ENCODE measurements at places on chromosomes 6 and 20.

DNA sequence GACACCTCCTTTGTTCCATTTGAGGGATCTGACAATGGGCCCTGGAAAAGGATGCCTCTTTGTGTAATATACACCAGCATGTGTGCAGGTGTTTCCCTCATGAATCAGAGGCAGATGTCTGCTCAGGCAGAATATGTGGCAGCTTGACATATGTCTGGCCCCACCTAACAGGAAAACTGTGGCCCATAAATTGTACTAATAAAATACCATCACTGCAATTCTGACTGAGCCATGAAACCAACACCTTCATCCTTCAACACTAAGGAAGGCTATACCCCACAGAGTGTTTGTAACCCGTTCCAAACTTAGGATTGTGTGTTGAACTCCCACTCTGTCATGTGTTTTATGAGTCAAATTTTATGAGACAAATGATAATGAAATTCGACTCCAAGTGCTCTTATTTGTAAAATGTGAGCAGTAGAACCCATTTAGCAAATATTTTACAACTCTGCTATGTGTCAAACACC is 22.7 kb downstream of the LAMA4 start:
- DNase-seq, result peak; percentile 23

GRCh38 chr6:12096342-12096741 is 84.2 kb downstream of the HIVEP1 start:
- no peak for DNase-seq

GRCh38 chr20:11103866-11104265 is 430.1 kb upstream of the JAG1 start:
- no peak for DNase-seq

GRCh38 chr20:34179637-34180360 is 61.4 kb upstream of the ASIP start:
- DNase-seq, result no peak

DNA sequence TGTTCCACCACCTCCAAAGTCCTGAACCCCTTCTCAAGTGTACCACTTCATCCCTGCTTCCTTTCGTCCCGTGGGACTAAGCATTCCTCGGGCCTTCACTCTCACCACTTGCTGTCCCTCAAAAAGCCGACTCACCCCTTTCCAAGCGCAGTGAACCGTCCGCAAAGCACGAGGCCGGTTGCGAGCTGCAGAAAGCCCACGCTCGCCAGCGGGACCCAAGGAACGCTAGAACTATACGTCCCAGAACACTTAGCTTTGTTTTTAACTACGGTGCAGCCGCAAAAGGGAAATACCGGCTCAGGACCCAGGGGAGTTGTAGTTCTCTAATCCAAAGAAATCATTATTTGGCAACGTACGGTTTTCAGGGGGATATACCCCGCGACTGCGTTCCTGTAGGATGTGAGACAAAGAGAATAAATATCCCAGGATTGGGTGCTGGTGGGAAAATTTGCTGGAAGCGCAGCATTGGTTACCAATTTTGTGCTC is 416 bp upstream of the POLR1H start:
- DNase-seq, result peak; percentile 61

DNA sequence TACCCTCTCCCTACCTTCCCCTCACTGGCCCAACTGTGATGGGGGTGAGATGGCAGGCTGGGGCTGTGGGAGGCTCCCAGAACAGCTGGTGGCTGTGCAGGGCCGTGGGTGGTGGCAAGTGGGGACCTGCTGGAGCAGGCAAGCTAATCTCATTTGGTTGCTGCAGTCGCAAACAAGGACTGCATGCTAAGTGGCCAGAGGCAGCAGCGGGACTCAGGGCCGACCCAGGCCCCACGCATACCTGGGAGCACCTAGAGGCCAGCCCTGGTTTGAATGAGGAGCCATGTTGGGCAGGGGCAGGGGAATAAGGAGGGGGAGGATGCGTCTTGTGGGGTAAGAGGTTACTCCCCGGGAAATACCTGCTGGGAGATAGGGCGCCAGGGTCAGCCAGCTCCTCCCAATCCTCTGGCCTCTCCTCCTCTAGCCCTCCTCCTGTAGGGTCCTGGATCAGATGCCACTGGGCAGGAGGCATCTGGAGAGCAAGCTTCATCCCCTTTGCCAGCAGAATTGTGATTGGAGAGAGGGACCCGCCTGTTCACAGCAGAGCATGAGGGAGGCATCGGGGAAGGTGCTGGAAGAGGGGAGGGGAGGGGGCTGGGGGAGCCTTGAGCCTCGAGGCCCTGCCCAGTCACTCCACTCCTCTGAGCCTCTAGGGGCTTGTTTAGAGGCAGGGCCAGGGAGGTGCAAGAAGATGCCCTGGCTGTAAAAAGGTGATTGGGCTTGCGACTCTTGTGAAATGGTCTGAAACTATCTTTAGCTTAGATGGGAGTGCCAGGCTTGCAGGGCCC is 24.3 kb upstream of the CDH22 start:
- DNase-seq, result peak; percentile 97

DNA sequence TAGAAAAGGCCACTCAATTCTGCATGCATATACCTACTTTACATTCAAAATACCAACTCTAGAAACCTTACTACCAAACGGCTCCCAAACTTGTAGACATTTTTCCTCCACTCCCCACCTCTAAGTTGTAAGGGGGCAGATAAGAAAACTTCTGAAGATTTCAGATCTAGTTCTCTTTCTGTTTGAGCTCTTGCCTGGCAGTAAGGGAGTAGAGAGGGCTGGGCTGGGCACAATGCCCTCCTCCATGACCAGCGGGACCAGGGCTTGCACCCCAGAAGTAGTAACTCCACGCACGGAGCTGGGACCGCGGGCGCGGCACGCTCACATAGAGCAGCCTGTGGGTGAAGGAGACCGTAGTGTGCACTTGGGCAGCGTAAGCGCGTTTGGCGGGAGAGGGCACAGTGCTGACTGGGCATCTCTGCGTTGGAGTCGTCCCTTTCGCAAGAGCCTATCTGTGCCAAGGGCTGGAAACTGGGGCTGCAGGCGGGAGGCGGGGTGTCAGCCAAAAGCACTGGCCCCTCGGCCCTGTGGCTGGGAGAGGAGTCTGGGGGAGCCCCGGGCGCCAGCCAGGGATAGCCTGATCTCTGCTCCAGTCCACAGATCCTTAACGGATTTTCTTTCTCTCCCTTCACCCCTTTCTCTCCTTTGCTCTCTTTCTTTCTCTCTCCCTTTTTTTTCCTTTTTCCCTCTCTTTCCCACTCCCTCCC is 32.4 kb downstream of the PHACTR1 start:
- peak; percentile 66 for DNase-seq

- DNase-seq, result no peak
Measured at GRCh38 chr6:75882734-75883133, 133.7 kb downstream of the MYO6 start.

DNA sequence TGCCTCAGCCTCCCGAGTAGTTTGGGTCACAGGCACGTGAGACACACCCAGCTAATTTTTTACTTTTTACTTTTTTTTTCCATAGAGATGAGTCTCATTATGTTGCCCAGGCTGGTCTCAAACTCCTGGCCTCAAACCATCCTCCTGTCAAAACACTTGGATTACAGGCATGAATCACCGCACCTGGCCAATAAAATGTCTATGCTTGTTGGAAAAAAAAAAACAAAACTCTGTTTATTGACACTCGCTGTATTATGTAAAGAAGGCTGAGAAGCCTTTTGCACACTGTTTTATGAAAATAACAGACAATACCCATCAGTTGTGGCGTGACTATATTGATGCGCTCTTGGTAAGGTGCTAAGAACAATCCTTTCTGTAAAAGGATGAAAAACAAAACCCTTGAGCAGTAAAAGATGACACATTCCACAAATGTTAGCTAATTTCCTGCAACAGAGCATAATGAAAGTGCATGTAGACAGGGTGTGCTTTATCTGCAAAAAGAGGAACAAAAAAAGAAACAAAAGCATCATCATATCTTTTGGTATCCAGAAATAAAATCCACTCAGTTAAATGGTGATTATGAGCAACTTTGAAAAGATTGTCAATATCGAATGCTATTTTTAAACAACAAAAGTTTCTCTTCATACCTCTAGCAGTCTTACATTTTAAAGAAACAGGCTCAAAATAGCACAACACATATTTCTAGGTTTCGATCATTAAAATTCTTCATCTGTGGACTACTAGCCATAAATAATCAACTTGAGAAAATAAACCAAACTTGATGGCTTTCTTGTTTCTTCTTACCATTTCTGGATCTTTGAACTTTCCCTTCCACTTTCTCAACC is 108.3 kb upstream of the PHACTR1 start:
- no peak for DNase-seq

DNA sequence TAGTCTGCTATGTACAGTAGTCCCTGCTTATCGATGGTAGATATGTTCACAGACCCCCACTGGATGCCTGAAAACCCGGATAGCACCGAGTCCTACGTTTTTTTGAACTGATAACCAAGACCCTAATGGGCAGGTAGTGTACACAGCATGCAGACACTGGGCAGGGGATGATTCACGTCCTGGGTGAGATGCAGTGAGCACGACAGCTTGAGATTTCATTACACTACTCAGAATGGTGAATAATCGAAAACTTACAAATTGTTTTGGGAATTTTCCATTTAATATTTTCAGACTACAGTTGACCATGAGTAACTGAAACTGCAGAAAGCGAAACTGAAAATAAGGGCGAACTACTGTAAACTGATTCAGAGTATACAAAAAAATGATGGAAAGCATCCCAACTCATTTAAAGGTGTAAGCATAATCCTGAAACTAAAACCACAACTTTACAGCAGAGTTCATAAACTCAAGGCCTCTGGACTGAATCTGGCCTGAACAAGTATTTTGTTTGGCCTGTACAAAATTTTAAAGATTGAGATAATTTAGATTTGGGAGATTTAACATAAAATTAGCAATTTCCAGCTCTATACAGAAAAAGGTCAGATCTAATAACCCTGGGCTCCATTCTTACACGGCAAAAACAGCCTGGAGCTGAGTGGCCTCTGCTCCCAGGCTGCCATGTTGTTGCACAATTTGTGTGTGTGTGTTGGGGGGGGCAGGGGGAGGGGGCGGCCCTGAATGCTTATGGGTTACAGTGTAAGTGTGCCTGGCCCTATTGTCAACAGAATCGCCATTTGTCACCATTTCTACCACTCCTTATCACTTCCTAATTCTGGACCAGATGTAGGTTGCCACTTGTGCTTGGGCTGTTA is 34.9 kb downstream of the RNF24 start:
- DNase-seq, result no peak

DNA sequence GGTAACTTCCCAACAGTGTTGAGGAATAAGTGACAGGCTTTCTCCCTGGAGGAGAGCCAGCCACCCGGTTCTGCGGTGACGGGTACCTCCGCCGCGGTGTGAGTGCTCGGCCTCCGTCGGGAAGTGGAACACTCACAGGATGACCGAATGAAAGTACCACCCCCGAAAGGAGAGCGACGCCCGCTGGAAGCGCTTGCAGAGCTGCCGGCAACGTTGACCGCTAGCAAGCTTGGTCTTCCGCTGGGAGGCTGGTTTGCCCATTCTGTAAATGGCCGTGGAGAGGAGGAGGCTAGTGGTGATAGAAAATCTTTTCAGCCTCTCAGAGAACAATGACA is 614 bp upstream of the TMEM242 start:
- DNase-seq, result no peak

- DNase-seq, result peak; percentile 77
Measured at GRCh38 chr6:72411872-72412708, 209.8 kb upstream of the KCNQ5 start.

DNA sequence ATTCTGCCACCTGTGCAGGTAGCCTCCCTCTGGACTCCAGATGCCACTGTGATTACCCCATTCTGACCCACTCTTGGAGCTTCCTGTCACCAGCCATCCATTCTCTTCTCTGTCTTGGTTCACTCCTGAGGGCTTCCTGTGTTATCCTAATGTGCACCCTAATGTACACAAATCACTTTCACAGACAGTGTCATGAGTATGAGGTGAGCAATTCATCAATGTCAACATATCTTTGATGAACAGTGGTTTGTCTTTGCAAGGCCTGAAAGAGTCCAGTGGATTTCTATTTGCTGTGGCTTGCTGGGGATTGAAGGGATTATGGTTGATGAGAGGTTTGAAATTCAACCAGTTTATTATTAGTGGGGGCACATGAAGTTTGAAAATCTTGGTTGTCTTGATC is 63.8 kb upstream of the EEF1E1 start:
- no peak for DNase-seq

DNA sequence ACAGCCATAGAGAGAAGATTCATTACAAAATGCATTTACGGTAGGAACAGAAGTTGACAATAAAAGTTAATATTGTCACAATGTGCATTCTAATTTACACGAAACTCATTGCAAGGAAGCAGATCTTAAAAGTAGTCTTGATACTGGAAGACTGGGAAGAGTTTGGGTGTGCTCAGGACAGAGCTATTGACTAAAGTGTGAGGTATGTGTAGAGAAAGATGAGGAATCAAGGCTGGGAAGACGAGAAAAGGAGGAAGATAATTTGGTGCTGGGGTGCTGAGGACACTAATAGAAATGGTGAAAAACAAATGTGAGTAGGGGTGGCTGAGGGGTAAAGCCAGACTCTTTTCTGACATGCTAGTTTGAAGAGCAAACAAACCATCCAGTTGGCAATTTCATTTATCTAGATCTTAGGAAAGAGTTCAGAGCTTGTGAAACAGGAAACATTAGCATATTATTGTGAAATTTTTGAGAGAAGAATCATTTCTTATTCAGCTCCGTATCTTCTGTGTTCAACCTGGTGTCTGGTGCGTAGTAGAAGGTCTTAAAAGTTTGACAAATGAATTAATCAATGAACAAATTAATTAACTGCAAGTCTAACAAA is 72.7 kb downstream of the ELOVL4 start:
- DNase-seq, result no peak

DNA sequence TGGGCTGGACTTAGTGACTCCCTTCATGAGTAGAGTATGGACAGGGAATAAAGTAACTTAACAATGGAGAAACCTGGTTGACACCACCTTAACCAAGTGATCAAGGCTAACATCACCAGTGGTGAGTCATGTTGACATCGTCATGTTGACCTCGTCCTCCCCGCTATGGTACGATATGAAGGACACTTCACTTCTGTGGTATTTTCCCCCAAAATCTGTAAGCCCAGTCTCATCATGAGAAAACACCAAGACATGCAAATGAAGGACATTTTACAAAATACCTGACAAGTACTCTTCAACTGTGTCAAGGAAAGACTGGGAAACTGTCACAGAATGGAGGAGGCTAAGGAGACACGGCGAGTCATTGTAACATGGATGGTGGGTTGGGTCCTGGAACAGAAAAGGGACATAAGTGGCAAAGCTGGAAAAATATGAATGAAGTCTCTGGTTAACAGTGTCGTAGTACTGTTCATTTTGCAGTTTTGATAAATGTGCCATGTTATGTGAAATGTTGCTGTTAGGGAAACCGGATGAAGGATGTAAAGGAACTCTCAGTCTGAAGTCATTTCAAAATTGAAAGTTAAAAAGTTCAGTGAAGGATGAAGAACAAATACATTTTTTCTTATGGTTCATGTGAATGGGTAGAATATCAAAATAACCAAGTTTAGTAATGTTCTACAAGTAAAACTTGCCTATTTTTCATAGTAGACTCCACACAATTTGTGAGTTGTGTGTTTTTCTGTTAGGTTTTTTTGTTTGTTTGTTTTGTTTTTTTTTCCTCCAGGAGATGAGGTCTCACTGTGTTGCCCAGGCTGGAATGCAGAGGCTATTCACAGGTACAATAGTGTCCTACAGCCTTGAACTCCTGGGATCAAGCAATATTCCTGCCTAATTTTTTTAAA is 247.5 kb downstream of the TMEM242 start:
- DNase-seq, result no peak
